Mesenchymal stem cell (in vitro differentiated cells and primary cell): ENCODE measurements at places on chromosomes 3 and 15.

DNA sequence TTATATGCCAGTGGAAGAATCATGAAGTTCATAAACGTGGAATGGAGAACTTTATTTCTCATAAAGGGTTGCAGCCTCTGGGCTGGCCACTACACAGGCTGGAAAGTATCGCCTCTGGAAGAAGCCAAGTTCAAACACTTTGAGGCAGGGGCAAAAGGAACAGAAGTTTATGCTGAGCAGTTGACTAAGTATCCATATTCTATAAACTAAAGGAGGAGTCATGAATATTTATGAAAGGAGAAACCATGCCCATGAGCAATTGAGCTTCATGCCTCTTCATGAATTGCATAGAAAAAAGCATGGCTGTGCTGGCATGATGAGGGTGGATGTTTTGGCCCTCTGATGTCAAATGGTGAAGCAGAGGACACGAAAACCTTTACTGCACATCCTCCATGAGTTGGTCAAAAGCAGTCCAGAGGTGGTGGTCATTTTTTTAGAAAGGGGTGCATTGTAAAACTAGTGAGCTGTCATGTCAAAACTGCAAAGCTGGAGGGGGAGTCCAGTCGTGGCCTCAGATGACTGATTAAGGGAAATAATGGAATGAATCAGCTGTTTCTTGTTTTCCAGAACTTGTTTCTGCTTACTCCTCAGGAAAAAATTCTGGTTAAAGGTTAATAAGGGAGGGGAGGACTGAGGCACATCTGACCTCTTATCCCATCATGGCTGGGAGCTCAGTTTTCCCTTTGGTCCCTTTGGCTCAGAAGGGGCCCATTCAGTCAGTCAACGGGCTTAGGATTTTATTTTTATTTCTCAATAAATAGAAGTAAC is 276.7 kb downstream of the CHL1 start:
- no peak overlapping the region for H3K4me3 ChIP-seq
- no peak overlapping the region for H3K27ac ChIP-seq
- no peak for DNase-seq
- no peaks in the 10 kb centered on the region for H3K36me3 ChIP-seq

DNA sequence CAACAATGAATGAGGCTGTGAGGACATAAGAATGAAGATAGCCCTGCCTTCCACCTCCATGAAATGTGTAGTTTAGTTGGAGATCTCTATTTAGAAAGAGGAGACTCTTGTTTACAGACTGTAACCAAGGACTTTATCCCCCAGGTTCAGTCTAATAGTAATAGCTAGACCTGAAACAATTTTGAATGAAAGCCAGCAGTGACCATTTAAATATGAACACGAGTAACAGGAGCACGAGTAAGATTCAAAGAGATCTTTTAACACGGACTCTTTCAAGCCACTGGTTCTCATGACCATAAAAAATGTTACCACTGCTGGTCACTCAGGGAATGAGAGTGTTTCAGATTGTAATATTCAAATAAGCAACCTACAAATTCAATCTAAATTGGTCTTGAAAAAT is 123.1 kb downstream of the FMN1 start:
- H3K27ac ChIP-seq, result no peak overlapping the region
- H3K36me3 ChIP-seq, result no peaks in the 10 kb centered on the region
- H3K27me3 ChIP-seq, result no peaks in the 10 kb centered on the region
- peaks cover 21% of the 10 kb centered on the region for H3K4me1 ChIP-seq
- no peak for DNase-seq
- H3K4me3 ChIP-seq, result no peak overlapping the region

DNA sequence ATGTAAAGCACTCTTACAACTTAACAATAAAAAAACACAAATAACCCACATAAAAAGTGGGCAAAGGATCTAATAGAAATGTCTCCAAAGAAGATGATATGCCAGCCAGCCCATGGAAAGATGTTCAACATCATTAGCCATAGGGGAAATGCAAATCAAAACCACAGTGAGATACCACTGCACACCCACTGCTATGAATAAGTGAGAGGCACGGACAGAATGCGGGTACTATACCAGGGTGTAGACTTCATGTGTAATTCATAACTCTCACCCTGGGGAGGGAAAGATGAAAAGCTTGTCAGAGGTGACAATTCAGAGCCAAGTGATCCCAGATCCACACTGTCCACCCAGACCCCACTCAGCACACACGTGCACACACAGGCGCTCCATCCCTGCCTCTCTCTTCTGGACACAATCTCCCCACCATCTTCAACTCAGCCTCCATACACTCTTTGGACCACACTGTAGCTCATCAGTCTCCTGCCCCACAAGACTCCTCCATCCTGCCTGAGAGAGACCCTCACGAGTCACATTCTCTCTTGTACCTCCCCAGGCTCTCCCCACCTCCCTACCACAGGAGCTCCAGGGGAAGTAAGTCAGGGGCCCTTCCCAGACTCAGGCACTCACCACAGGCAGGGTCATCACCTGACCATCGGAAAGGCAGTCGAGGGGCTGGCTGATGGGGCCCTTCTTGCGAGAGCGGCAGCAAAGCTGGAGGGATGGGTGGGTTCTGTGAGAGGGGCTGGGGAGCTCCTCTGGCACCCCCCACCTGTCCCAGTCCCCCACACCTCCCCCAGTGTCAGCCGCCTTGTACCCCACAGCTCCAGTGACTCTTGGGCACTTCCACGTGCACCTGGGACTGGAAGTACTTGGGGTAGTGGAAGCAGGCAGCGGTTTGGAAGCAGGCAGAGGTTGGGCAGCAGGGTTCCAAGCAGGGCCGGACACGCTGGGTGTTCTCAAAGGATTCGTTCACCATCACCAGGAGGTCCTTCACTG is 21.3 kb downstream of the PLA2G4E start:
- no peak overlapping the region for H3K27ac ChIP-seq
- H3K36me3 ChIP-seq, result no peaks in the 10 kb centered on the region
- H3K4me3 ChIP-seq, result no peak overlapping the region
- DNase-seq, result no peak
- no peaks in the 10 kb centered on the region for H3K4me1 ChIP-seq
- H3K27me3 ChIP-seq, result peaks cover 33% of the 10 kb centered on the region

- no peak overlapping the region for H3K4me3 ChIP-seq
- no peak overlapping the region for H3K27ac ChIP-seq
- no peaks in the 10 kb centered on the region for H3K27me3 ChIP-seq
- H3K36me3 ChIP-seq, result no peaks in the 10 kb centered on the region
Measured at GRCh38 chr3:189589179-189589569, 42.0 kb upstream of the TP63 start.

GRCh38 chr3:127715532-127715931 is 42.8 kb downstream of the ABTB1 start:
- peaks cover 18% of the 10 kb centered on the region for H3K4me1 ChIP-seq
- H3K4me3 ChIP-seq, result no peak overlapping the region
- peaks cover 65% of the 10 kb centered on the region for H3K36me3 ChIP-seq
- DNase-seq, result no peak

GRCh38 chr3:45551214-45552010 is 43.1 kb upstream of the LIMD1 start:
- DNase-seq, result peak; percentile 98
- peaks cover 6% of the 10 kb centered on the region for H3K36me3 ChIP-seq
- no peaks in the 10 kb centered on the region for H3K27me3 ChIP-seq
- peak overlapping the region; percentile 56 for H3K4me3 ChIP-seq

- no peak for DNase-seq
- no peak overlapping the region for H3K27ac ChIP-seq
- no peak overlapping the region for H3K4me3 ChIP-seq
- no peaks in the 10 kb centered on the region for H3K36me3 ChIP-seq
- H3K4me1 ChIP-seq, result peaks cover 7% of the 10 kb centered on the region
Measured at GRCh38 chr15:25778161-25778560, 85.0 kb downstream of the ATP10A start.

- no peak for DNase-seq
- H3K27me3 ChIP-seq, result no peaks in the 10 kb centered on the region
- H3K36me3 ChIP-seq, result no peaks in the 10 kb centered on the region
- H3K4me1 ChIP-seq, result no peaks in the 10 kb centered on the region
- no peak overlapping the region for H3K27ac ChIP-seq
Measured at GRCh38 chr3:54633444-54634121, 294.3 kb downstream of the LRTM1 start.

GRCh38 chr3:150169330-150169940 is 198.7 kb upstream of the PFN2 start:
- no peak for DNase-seq
- peaks cover 2% of the 10 kb centered on the region for H3K4me1 ChIP-seq
- H3K27me3 ChIP-seq, result no peaks in the 10 kb centered on the region
- no peak overlapping the region for H3K27ac ChIP-seq

DNA sequence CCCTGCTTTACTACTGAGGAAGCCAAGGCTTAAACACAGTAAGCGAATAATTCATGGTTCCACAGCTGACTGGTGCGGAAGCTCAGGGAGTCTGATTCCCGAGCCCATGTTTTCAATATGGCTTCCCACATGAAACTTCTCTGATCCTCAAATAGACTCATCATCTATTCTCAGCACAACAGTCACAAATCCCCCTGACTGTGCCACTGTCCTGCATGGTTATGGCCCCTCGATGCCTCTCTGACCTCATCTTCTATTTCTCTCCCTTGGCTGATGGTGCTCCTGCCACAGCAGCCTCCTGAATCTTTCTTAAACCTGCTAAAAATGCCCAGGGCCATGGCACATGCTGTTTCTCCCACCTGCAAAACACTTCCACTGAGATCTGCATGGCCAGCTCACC is 43.2 kb downstream of the SRGAP3 start:
- H3K27ac ChIP-seq, result no peak overlapping the region
- peaks cover 25% of the 10 kb centered on the region for H3K27me3 ChIP-seq
- H3K4me1 ChIP-seq, result peaks cover 2% of the 10 kb centered on the region
- DNase-seq, result no peak
- H3K4me3 ChIP-seq, result no peak overlapping the region

GRCh38 chr3:34405159-34405558 is 606.7 kb downstream of the PDCD6IP start:
- no peaks in the 10 kb centered on the region for H3K4me1 ChIP-seq
- no peak overlapping the region for H3K27ac ChIP-seq
- no peak for DNase-seq
- H3K4me3 ChIP-seq, result no peak overlapping the region
- no peaks in the 10 kb centered on the region for H3K36me3 ChIP-seq

GRCh38 chr3:4738737-4739274 is 240.4 kb upstream of the BHLHE40 start:
- H3K27me3 ChIP-seq, result no peaks in the 10 kb centered on the region
- peaks cover 25% of the 10 kb centered on the region for H3K4me1 ChIP-seq
- no peak overlapping the region for H3K4me3 ChIP-seq
- peak; percentile 37 for DNase-seq
- no peaks in the 10 kb centered on the region for H3K36me3 ChIP-seq

DNA sequence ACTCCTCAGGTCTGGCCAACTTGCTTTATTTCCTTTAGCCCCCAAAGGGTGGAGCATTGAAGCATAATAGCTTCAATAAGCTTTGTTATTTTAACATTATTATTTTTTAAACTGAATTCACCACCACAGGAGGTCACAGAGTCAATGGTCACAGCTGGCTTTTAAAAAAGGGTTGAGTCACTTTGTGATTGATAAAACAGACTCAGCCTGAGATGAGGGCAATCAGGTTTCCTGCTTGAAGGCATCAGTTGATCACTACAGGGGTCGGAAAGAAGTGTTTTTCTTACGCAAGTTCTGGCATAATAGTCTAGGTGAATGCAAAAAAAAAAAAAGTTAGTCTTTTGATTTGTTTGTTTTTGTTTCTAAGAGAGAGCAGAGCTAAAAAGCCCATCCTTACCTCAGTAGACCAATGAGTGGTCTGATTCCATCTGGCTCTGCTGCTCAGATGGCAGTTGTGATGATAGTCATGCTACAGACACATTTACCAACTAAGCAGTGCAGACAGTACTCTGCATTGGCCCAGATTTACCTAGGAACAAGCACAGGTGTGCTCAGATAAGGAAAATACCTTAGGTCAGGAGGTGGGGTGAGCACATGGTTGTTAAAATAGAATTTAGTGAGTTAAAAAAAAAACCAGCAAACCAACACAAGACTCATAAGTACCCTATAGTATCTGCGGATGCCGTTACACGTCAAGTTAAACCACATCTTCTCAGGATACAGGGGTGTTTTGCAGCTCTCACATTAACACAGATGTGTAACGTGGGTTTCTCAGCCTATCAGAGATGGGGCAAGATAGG is 22.6 kb downstream of the ZNF80 start:
- H3K27ac ChIP-seq, result peak overlapping the region; percentile 9
- H3K27me3 ChIP-seq, result no peaks in the 10 kb centered on the region
- DNase-seq, result no peak

GRCh38 chr3:60552581-60552980 is 698.7 kb downstream of the FHIT start:
- no peak overlapping the region for H3K27ac ChIP-seq
- H3K4me3 ChIP-seq, result no peak overlapping the region
- peaks cover 5% of the 10 kb centered on the region for H3K4me1 ChIP-seq
- no peak for DNase-seq

GRCh38 chr15:38714309-38715072 is 149.9 kb upstream of the RASGRP1 start:
- no peak overlapping the region for H3K4me3 ChIP-seq
- no peaks in the 10 kb centered on the region for H3K36me3 ChIP-seq
- peak overlapping the region; percentile 97 for H3K27ac ChIP-seq
- H3K27me3 ChIP-seq, result no peaks in the 10 kb centered on the region
- DNase-seq, result peak; percentile 94
- peaks cover 10% of the 10 kb centered on the region for H3K4me1 ChIP-seq

- H3K27ac ChIP-seq, result no peak overlapping the region
- H3K36me3 ChIP-seq, result no peaks in the 10 kb centered on the region
- no peak overlapping the region for H3K4me3 ChIP-seq
- no peaks in the 10 kb centered on the region for H3K27me3 ChIP-seq
Measured at GRCh38 chr3:177224414-177224813, 27.1 kb upstream of the TBL1XR1 start.

GRCh38 chr15:97903971-97904572 is 56.4 kb upstream of the ARRDC4 start:
- no peaks in the 10 kb centered on the region for H3K36me3 ChIP-seq
- peak; percentile 52 for DNase-seq
- H3K4me3 ChIP-seq, result no peak overlapping the region
- H3K4me1 ChIP-seq, result peaks cover 2% of the 10 kb centered on the region
- H3K27me3 ChIP-seq, result peaks cover 11% of the 10 kb centered on the region

- no peak overlapping the region for H3K27ac ChIP-seq
- H3K27me3 ChIP-seq, result no peaks in the 10 kb centered on the region
- peak overlapping the region; percentile 63 for H3K4me3 ChIP-seq
- H3K4me1 ChIP-seq, result no peaks in the 10 kb centered on the region
Measured at GRCh38 chr3:59654480-59655417, 604.9 kb upstream of the CFAP20DC start.

DNA sequence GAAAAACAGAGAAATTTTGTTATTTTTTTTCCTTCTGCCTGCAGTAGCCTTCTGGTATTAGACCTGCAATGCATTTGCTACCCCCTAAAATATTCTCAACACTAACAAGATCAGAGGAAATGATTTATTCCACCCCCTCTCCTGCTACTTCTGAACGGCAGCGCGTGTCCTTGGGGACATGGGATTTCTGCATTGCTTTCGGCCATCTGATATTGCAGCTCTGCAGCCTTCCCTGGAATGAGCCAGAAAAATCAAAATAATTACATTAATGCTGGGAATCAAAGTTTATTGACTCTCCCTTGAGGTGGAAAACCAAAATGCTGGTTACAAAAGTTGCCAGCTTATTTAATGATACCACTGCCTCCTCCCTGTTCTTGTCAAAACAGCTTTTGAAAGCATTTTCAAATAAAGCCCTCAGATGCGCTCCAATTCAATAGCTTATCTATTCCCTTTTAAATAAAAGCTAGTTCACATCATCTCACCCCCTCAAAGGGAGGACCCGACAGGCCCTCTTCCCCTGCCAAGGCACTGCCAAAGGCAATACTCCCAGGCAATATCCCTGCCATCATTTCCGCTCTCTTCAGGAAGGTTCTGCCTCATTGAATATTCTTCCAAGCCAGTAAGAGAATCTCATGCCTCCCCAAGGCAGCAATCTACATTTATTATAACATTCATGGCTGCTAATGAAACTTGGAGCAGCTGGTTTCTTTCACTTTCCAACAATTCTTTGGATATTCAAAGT is 96.6 kb downstream of the FHIT start:
- H3K4me1 ChIP-seq, result no peaks in the 10 kb centered on the region
- no peak overlapping the region for H3K4me3 ChIP-seq
- H3K36me3 ChIP-seq, result no peaks in the 10 kb centered on the region
- no peaks in the 10 kb centered on the region for H3K27me3 ChIP-seq
